Renal cortex interstitium (tissue), 15 donors: ENCODE measurements at places on chromosomes 7 and 10. TPM values are rescaled to one million over a fixed set of nuclear protein-coding genes. Genes with fewer than 3 reads are reported as not detected.

Gene NRP1
- polyA plus RNA-seq, result 155 TPM

Gene FAM241B
- 10.0 TPM for polyA plus RNA-seq

Gene MET
- 41.0 TPM for polyA plus RNA-seq

GRCh38 chr10:22674573-22674930 lies 39.8 kb downstream of the PIP4K2A start:
- no peak for DNase-seq

GRCh38 chr7:138876326-138876725 lies 78.3 kb upstream of the ATP6V0A4 start:
- DNase-seq, result no peak

DNA sequence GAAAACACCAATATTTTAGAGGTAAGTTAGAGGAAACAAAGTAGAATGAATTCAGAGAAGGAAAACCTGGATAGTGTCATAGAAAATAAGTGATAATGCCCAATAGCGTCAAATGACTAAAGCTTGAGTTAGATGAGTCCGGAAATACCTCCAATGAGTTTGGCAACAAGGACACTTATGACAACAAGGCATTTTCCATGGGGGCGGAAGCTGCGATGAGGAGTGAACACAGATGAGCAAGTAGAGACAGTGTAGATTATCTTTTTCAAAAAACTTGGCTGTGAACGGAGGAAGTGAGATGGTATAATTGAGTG lies 383 bp upstream of the R3HCC1L start:
- DNase-seq, result no peak

DNA sequence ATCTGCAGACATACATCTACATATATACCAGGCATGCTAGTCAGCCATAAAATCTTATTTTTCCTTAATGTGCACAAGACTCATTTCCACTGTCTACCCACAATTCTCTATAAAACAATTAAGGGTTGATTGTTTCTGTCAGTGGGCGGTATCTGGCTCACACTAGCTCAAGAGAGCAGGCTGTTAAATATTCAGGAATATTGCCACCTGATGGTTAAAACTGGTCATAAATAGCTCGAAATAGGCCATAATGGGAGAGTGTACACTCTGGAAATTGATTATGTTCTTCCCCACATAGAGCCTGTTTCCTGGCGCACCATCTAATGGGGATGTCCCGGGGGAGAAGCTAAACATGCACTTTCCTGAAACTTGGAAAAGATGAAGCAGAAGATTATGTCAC lies 620.6 kb upstream of the ANKRD30A start:
- DNase-seq, result no peak

DNA sequence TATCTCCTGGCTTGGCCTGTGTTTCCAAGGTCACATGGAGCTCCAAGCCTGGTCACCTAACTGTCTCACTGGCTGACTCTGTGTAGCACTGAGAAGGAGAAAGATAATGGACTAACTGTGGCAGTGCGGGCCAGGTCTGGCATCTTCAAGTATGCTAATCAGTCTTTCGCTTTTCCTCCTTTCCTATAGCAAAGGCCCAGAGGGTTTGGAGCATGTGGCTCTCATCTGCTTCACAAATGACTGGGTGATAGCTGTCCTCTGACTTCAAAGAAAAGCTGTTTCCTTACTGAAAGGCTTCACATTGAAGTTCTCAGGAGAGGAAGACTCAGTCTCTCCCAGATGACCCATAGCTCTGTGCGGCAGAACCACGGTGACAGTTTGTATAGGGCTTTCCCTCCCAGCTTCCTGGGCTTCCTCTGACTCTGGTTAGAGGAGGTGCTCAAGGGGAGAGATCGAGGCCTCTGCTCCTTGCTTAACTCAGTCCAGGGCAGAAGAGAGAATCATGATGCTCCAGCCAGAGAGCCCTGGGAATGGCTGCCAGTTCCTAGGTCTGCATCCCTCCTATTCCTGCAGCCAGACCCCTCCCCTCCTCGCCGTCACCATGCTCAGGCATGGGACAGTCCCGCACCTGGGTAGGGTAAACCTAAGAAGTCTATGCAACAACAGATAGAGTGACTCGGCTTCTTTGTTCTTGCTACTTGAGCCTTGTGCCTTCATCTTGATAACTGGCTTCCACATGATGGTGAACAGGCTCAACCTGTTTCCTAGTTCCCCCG lies 72.3 kb downstream of the CCDC71L start:
- DNase-seq, result no peak

GRCh38 chr10:119373294-119374102 lies 166.1 kb downstream of the GRK5 start:
- DNase-seq, result no peak
